Activated naive CD4-positive, alpha-beta T cell treated with anti-CD3 and anti-CD28 coated beads, Interleukin-2, amount 10 ng/mL, durations not matched to agents 7 days and 5 days (primary cell): ENCODE measurements at places on chromosomes 3 and 15.

DNA sequence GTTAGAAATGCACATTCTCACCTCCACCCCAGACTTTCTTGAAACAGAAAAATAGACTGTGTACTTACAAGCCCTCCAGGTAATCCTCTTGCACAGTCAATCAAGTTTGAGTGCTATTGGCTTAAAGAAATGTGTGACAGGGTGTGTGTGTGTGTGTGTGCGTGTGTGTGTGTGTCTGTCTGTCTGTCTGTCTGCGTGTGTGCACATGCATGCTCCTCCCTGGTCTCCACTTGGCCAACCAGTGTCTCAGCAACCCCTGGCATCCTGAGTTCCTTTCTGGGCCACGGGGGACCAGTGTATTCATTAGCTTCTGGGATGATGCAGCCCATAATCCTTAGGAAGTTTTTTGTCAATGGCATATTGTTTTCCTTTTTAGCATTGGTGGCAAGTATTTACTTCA, 128.8 kb upstream of the IL12A start:
- DNase-seq, result no peak

DNA sequence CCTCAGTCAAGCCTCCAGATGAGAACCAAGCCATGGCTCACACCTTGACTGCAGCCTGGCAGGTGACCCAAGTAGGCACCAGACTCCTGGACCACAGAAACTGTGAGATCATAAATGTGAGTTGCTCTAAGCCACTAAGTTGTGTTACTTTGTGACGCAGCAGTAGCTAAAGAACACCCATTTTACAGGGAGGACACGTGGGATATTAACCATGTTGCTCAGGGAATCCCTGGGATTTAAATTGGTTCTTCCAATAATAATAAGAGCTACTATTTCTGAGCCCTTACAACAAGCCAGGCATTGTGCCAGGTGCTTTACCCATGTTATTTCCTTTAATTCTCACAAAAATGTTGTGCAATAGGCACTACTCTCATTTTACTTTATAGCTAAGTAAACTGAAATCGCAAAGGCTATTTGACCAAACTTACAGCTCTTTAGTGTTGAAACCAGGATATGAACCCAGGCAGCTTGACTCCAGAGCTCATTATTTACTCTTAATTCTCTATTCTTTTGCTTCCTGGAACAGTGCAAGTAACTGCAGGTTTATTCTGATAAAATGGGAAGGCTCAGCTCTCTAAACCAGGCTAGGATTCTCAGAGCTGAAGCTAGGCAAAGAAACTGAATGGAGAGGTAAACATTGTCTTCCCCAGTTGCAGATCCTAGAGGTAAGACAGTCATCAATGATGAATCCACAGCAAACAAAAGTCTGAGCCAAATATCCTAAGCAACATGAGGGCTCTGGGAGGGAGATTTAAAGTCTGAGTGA, 294.4 kb downstream of the KBTBD8 start:
- no peak for DNase-seq

DNA sequence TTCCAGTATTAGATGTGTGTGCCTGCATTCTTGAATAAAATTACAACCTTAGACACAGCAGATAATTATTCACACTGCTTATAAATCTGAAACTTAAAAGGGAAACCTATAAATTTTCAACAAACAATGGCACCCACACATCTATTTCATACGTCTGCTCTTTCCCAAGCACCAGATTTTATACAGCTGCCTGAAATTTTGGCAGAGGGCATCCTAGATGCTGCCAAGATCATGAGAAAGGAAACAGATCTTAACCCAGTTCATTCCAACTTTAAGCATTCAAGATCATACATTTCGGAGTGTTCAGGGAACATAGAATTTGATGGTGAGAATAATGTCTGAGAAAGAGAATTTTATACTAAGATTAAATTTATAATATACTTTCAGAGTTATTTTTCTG, 53.1 kb downstream of the CLDN1 start:
- no peak for DNase-seq

GRCh38 chr15:60672400-60672799, 193.5 kb upstream of the ICE2 start:
- DNase-seq, result no peak

DNA sequence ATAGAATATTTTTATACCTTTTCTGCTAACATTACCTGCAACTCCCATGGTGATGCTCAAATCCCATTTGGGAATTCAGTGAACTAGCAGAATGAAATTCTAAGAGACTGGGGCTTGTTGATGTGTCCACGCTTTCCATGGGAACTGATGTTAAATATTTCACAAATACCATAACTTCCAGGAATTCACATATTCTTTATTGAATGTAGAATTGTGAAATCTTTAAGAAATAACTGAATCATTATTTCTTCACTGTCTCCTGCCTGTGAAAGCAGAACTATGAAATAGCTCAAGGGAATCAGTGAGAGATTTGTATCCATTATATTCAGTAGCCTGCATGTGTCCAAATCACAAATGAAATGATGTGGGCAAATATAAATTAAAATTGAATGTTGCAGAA, 130.8 kb downstream of the SERPINI1 start:
- DNase-seq, result no peak

DNA sequence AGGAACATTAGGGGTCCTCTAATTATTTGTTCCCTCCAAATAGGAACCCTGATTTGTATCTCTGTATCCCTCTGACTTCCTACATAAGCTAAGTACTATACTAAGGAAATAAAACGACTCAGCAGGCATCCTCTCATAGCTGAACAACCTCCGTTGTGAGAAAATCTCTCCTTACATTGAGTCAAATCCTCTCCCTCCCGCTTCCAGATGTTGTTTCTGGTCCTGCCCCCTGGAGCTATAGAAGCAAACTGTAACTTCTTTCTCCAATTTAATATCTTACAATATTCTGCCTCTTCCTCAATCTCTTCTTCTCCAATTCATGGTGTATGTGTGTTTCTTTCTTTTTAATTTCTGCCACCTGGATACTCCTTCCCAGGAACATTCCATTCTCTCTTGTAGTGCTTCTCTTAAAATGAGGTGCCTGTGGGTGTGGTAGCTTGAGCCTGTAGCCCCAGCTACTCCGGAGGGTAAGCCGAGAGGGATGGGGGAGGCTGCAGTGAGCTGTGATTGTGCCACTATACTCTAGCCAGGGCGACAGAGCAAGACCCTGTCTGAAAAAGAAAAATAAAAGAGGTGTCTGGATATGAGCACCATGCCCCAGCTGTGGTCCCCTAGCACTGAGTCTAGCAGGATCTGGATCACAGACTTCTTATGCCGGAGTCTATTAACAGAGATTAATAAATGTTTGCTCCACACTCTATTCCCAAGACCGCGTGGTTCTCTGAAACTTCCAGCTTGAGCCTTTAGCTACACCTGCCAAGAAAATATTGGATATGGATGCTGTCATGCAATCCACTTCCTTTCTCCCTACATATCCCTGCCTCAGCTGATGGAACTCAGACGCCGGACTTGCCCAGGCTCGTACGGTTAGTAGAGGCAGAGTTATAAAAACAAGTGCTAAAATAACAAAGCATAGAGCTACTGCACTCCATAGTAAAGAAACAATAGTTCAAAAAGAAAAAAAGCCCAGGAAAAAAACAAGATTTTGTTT, 42.9 kb upstream of the NEO1 start:
- no peak for DNase-seq

GRCh38 chr15:63870043-63870394, 36.3 kb upstream of the HERC1 start:
- no peak for DNase-seq

DNA sequence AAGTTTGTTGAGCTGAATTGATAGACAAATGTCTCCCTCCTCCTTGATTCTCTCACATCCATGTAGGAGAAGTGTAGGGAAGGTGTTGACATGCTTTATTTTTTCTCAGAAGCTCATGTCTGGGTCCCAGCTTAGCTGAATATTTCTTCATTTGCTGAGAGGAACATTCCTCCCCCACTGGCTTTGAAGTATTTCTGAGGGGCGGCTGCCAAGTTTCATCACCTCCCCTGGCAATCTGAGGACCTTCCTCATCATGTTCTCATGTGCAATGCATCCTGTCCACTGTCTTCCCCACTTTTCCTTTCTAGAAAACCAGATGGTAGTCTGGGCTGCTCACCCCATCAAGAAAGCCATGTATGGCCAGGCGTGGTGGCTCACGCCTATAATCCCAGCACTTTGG, 168.9 kb upstream of the RGMA start:
- DNase-seq, result no peak

DNA sequence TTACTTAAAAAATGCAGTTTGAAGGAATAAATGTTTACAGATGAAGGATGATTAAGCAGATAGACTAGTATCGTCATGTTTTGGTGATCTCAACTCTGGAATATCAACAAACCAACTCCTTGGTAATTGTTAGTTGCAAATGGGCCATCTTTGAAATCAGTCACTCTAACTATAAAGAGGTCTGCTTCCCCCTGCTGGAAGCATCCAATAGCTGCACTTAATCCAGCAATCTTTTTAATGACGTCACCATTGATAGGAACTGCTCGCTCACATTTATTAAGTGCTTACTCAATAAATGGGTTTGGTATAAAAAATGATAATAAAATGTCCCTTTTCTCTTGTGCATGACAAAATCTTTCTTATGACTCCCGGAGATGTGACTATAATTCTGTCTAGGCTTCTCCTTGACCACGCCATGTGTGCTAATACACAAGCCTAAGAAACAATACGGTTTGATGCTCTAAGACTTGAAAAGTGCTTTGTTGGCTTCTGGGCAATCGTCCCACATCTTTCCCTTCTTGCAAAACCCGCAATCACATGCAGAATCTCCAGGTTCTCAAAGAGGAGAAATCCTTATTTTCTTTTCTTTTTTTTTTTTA, 227.6 kb upstream of the POU1F1 start:
- no peak for DNase-seq

DNA sequence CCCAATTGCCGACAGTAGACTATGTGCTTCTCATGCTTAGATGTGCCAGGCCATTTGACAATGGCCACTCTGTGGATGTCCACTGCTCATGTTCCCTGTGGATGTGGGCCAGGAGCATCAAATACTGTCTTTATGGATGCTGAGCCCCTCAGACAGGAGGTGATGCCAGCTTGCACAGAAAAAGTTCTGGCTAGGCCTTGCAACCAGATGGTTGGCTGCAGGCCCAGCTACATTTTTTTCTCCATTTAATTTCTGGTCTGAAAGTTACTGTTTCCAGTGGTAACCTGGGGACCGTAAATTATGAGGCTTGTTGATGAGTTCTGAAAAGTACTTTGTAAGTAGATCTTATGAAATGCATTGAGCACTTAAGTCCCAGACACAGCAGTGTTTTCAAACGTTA, 228.5 kb downstream of the CHL1 start:
- DNase-seq, result no peak

DNA sequence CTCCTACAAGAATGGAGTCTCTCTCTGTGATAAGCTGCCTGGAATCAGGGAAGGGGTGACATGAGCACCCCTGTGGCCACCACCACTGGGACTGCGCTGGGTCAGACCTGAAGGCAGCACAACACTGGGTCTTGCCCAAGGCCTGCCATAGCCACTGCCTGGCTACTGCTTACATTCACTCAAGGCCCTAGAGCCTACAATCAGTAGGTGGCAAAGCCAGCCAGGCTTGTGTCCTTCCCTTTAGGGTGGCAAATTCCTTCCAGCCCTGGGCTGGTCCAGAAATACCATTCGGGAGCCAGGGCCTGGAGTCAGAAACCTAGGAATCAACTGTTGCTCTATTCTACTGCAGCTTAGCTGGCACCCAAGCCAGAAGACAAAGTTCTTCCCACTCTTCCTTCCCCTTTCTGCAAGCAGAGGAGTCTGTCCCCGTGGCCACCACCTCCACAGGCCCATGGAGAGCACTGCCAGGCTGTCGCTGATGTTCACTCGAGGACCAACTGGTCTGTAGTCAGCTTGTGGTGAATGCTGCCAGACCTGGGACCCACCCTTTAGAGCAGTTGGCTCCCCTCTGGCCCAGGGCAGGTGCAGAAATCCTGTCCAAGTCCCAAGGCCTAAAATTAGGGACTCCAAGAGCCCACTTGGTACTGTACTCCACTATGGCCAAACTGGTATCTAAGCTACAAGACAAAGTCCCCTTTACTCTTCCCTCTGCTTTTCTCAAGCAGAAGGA, 307.4 kb downstream of the THSD4 start:
- no peak for DNase-seq

DNA sequence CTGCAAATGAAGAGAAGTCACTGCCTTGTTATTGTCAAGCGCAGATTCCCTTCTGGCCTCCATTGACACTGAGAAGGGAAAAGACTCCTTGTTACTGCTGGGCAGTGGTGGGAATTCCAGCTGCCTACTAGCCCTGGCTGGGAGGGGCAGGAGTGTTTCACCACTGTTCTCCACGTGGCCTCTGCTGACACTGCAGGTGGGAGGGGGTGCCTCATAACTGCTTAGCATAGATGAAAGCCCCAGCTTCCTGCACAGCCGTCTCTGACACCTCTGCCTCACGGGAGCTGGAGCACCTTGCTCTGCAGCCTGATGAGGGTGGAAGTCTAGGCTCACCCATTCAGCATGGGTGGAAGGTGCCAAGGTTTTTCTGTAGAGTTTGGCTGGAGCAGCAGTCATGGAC, 52.1 kb downstream of the TM2D3 start:
- no peak for DNase-seq

- DNase-seq, result no peak
Observed at GRCh38 chr3:193744822-193745684, 152.0 kb downstream of the OPA1 start.

- DNase-seq, result no peak
Observed at GRCh38 chr3:155846119-155846518, 8.1 kb downstream of the SLC33A1 start.

- DNase-seq, result no peak
Observed at GRCh38 chr3:186938716-186939115, 8.4 kb downstream of the ST6GAL1 start.

GRCh38 chr3:52270252-52270754, 8.1 kb downstream of the WDR82 start:
- DNase-seq, result no peak
